ENCODE measurements at places on chromosomes 5 and 9.
A peak's percentile ranks its signal among the peaks of the same experiment; 100 is the strongest.

- no peak for DNase-seq
Observed at GRCh38 chr5:174347183-174347582, 301.7 kb downstream of the NSG2 start.

DNA sequence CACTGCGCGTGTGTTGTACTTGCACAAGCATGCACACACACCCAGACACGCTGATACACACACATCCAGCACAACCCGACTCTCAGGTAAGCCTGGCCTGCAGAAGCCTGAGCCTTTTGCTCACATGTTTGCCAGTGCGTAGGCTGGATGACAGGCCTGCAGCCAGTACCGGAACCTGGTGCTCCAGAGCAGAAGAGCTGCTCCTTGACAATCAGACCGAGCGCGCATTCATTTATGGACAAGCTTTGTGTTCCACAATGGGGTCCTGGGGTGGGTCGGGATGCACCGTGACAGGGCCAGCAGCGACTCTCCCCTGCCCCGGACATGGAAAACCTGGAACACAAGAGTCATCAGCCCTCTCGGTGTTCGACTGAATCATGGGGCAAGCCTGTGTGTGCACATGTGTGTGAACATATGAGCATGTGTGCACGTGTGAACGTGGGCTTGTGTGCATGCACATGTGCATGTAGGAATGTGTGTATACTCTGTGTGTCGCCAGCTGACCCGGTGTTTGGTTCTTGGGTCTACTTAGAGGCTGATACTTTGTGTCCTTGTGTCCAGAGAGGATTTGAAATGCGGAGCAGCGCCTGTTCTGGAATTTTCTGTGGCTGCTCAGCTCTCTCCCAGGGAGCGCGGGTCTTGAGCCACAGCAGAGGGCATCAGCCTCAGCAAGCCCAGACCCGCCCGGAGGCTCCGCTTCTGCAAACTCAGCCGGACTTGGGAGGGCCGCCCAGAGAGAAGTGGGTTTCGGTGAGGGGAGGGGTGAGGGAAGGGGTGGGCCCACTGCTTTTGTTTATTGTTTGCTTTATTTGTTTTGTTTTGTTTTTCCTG lies 32.2 kb downstream of the IRX4 start:
- no peak for DNase-seq

DNA sequence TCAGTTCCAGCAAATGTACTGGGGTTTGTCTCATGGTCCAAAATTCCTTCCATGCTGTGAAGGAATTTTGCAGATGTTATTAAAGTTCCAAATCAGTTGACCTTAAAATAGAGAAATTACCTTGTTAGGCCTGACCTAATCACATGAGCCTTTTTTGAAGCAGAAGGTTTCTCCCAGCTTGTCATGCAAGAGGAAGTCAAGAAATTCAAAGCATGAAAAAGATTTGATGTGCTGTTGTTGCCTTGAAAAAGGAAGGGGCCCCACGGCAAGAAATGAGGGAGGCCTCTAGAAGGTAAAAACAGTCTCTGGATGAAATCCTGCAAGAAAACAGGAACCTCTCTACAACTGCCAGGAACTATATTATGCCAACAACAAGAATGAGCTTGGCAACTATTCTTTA lies 24.2 kb upstream of the HAPLN1 start:
- DNase-seq = no peak

DNA sequence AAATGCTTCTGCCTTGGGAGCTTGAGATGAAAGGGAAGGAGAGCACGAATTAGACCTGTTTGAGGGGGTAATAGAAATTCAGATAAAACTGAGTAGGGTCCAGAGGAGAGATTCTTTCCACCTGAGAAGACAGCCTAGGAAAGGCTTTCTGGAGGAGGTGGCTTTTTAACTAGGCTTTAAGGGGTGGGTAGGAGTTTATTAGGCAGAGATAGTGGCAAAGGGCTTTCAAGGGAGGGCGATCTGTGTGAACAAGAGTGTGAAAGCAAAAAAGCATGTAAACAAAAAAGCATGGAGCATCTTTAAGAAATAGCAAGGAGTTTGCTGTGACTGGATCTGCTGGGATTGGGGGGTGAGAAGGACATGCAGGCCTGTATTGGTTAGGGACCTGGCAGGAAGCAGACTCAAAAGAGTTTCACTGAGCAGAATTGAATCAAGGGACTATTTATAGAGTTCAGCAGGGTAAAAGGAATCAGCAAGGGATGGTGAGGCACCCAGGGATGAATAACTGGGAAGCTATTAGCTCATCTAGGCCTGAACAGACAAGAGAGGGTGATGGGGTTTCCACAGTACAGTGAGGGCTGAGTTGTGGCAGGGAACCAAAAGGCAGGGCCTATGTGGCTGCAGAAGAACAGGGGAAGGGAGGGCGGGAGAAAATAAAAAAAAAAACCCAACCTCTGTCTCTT lies 18.8 kb downstream of the SLC1A1 start:
- peak; percentile 83 for DNase-seq

- no peak for DNase-seq
Observed at GRCh38 chr5:118146824-118147223, 841.5 kb downstream of the DTWD2 start.

GRCh38 chr9:6641561-6641960 lies 4.0 kb downstream of the GLDC start:
- DNase-seq = no peak

DNA sequence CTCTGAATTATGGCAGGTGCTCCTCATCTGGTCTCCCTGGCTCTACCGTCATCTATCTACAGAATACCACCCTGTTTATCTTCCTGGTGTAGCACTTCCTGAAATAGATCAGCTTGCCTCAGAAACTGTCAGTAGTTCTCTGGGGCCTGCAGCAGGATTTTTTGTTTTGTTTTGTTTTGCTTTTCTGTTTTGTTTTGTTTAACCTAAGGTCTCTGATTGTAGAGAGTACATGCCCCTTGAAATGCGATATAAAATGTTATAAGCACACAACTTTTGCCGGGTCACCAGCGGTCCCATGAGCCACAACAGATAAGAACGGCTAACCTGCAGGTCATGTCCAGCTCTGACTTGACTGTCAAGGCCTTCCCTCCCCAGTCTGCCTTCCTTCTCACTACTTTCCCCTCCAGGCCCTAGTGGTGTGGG lies 26.6 kb upstream of the CREBRF start:
- no peak for DNase-seq

DNA sequence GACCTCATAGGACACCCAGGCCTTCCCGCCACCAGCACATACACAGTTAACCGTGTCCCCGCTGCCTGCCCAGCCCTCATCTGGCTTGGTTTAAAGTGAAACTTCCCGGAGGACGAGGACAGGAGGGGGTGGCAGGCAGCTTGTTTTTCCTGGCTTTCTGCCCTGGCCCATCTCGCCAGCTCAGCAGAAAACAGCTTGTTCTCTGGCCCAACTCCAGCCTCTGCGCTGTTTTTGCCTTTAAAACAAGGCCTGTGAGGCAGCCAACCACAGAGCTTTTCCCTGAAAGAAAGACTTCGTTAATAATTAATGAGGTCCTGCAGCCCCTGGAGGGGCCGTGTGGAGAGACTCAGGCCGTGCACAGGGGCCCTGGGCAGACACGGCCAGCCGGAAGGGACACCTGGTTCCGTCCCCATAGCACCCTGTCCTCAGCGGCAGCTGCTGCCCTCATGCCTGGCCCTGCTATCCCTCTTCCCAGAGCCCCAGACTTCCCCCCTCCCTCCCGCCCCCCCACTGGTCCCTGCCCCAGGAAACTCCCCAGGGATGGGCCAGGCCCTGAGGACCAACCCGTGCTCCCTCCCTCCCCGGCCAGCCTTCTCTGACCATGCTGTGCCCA lies 108.7 kb downstream of the RXRA start:
- peak; percentile 89 for DNase-seq

GRCh38 chr9:76405868-76406267 lies 11.6 kb upstream of the RFK start:
- DNase-seq = no peak

DNA sequence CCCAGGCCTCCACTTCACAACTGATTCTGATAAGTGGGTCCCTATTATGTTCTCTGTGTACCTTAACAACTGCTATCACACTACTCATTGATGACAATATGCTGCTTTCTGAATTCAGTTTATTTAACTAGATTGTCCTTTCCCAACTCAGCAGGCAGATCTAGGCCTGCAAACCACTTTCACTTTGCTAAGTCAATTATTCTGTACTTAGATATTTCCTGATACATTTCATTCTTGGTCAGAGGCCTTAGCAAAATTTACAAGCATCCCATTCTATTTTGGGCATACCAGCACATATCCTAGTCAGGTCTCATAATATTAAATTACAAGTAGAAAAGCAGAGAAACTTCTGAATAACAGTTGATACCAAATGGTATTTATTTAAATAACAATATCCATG lies 235.7 kb upstream of the HAPLN1 start:
- DNase-seq = peak; percentile 24

- no peak for DNase-seq
Observed at GRCh38 chr5:138719811-138720210, 33.4 kb upstream of the CTNNA1 start.

GRCh38 chr5:96904054-96904931 lies 28.0 kb downstream of the ERAP2 start:
- no peak for DNase-seq

GRCh38 chr5:125602184-125602583 lies 821.0 kb upstream of the GRAMD2B start:
- DNase-seq = no peak

GRCh38 chr9:10614196-10614800 lies 1.5 kb upstream of the PTPRD start:
- DNase-seq = no peak

- DNase-seq = no peak
Observed at GRCh38 chr5:163458778-163459385, 1.0 kb downstream of the NUDCD2 start.

DNA sequence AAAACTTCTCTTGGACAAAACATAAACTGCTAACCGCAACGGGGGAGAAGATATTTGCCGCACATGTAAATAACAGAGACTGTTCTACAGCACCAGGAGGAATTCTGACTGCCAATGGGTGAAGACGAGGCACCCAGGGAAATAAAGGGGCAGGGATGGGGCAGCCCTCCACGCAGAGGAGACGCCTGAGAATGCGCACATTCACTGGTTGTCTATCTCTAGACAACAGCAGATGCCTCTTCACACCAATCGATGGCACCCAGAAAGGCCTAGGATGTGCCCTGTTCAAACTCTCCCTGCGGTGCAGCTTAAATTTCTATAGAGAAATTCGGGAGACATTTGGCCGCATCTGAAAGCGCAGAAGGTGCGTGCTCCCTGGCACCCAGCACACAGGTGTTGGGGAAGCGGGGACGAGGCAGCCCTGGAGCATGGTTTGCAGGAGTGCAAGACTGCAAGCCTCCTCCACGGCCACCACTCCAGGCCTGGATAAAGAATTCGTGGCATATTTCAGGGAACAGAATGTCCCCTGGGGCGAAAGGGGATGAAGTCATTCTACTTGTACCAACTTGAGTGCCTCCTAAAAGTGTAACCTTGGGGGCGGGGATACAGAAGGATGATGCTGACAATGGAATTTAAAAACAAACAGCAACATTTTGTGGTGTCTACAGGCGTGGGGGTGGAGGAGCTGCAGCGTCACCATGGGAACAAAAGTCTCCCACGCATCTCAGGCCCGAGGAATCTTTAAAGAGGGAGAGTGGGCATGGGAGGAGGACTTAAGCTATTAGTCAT lies 6.3 kb upstream of the IRX2 start:
- DNase-seq = no peak

DNA sequence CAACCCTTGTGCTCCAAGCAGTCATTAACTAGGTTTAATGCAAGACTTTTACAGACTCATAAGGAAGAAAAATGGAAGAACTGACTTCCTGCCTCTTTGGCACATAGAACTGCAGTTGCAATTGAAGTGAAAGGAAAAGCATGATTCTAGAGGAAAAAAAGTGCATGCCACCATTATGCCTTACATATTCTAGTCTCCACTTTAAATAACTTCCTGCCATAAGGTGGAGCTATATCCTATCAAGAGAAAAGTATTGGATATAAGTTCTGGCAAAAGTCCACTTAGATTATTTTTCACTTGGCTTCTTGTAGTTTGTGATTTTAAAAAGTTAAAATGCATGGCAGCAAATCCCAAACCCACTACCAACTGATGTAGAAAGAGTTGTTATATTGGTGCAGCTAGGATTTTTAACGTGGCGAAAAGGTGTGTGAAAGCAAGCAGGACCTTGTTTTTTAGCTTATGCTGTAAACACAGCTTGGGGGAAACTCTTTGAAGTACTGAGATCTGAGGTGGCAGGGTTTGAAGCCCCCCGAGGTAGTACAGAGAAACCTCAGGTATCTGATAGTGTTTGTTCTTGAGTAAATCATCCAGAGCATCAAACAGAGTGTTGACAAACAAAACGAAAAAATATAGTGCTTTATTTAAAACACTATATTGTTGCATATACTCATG lies 117.9 kb downstream of the ANXA1 start:
- DNase-seq = no peak

- peak; percentile 33 for DNase-seq
Observed at GRCh38 chr5:43573058-43573457, 16.2 kb upstream of the PAIP1 start.

DNA sequence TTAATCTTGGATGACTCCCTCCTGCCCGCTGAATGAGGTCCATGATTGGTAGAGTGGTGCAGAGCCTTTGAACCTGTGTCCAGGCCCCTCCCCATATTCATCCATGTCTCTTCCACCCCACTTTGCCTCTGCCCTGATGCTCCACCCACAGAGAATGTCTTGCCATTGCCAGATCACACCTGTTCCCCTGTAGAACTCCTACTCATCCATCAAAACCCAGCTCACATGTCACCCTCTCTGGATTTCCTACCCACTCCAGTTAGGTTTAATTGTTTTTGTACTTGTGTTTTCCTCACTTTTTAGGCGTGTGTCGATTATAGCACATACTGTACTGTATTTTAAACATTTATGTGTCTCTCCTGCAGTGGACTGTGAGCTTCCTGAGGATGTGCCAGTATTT lies 107.0 kb upstream of the CTSL start:
- no peak for DNase-seq

DNA sequence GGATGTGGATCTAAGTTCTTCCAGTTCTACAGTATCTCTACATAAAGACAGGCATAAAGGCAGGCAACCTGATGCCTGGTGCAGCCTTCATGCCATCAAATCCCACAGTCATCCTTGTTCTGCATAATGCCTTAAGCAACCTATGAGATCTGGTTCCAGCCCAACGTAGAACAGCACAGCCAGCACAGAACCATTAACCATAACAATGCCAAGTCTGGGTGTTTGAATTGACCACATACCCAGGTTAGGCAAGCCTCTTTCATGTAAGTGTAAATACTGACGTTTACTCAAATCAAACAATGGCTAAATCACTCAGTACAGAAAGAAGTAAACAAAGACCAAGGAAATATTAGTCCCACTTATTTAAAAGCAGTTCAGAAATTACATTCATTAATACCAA lies 195.0 kb downstream of the ADAMTSL1 start:
- no peak for DNase-seq
